ENCODE measurements at places on chromosomes 7 and 10.

GRCh38 chr7:123944395-123944794 lies 19.4 kb downstream of the SPAM1 start:
- H3K36me3 ChIP-seq, result no peaks in the 10 kb centered on the region
- H3K27me3 ChIP-seq, result no peaks in the 10 kb centered on the region
- no peak for DNase-seq
- H3K4me1 ChIP-seq, result no peaks in the 10 kb centered on the region
- H3K4me3 ChIP-seq, result no peak overlapping the region

- no peak overlapping the region for H3K4me3 ChIP-seq
- H3K4me1 ChIP-seq, result no peaks in the 10 kb centered on the region
- H3K27ac ChIP-seq, result no peak overlapping the region
- H3K27me3 ChIP-seq, result no peaks in the 10 kb centered on the region
- no peaks in the 10 kb centered on the region for H3K36me3 ChIP-seq
Observed at GRCh38 chr10:117968354-117969182, 78.2 kb downstream of the RAB11FIP2 start.

- H3K4me3 ChIP-seq, result no peak overlapping the region
- H3K27ac ChIP-seq, result no peak overlapping the region
- no peaks in the 10 kb centered on the region for H3K36me3 ChIP-seq
- no peaks in the 10 kb centered on the region for H3K27me3 ChIP-seq
- no peaks in the 10 kb centered on the region for H3K4me1 ChIP-seq
Observed at GRCh38 chr7:156496865-156497264, 143.7 kb upstream of the RNF32 start.

GRCh38 chr10:16509996-16510395 lies 11.7 kb downstream of the C1QL3 start:
- H3K27ac ChIP-seq, result no peak overlapping the region
- DNase-seq, result no peak
- H3K36me3 ChIP-seq, result no peaks in the 10 kb centered on the region
- H3K4me1 ChIP-seq, result no peaks in the 10 kb centered on the region
- no peak overlapping the region for H3K4me3 ChIP-seq

GRCh38 chr7:142796501-142797390 lies 26.0 kb downstream of the PRSS2 start:
- H3K27ac ChIP-seq, result no peak overlapping the region
- DNase-seq, result no peak
- H3K27me3 ChIP-seq, result no peaks in the 10 kb centered on the region
- peak overlapping the region; percentile 11 for H3K4me3 ChIP-seq

DNA sequence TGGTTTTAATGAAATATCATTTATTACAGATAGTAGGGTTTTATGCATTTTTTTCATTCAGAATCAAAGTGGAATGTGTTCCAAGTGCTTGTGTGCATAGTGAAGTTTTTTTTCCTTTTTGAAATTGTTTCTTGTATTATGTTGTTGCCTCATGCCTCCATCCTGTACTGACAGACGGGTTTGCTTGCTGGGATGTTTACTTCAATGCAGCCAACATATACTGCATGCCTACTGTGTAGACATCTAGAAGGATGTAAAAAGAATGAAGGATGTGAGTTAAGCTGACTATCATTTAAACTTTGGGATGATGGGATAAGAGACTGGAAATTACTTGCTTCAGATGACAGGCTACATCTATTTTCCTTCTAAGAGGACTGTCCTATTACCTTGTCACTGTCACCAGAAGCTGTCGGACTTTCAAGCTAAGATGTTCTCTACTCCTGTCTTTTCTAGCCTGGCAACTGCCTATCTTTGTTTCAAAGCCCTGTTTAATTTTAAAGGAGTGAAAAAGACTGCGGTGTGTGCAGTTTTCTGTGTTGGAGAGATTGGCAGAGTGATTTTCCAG lies 243.7 kb downstream of the CDK14 start:
- H3K4me3 ChIP-seq, result no peak overlapping the region
- H3K36me3 ChIP-seq, result no peaks in the 10 kb centered on the region
- no peaks in the 10 kb centered on the region for H3K27me3 ChIP-seq
- H3K4me1 ChIP-seq, result no peaks in the 10 kb centered on the region

GRCh38 chr10:132269266-132270230 lies 38.2 kb downstream of the STK32C start:
- peak; percentile 6 for DNase-seq
- H3K27me3 ChIP-seq, result no peaks in the 10 kb centered on the region
- no peaks in the 10 kb centered on the region for H3K4me1 ChIP-seq
- H3K36me3 ChIP-seq, result no peaks in the 10 kb centered on the region
- no peak overlapping the region for H3K4me3 ChIP-seq
- H3K27ac ChIP-seq, result no peak overlapping the region
